Mammary epithelial cell (primary cell): ENCODE measurements at places on chromosomes 12 and 14. TPM values are rescaled to one million over a fixed set of nuclear protein-coding genes. Genes with fewer than 3 reads are reported as not detected.

The NACA gene
- polyA plus RNA-seq, result 545 TPM

The TMCC3 gene
- 9.3 TPM for polyA plus RNA-seq

The TSPAN11 gene
- polyA plus RNA-seq, result 0.06 TPM

The KRT79 gene
- not detected for polyA plus RNA-seq

The DCAF5 gene
- polyA plus RNA-seq, result 35.6 TPM

The PIWIL1 gene
- not detected for polyA plus RNA-seq

The KLRB1 gene
- polyA plus RNA-seq, result not detected

The C12orf56 gene
- polyA plus RNA-seq, result 0.09 TPM

The NXPH4 gene
- 0.51 TPM for polyA plus RNA-seq

The TFCP2 gene
- polyA plus RNA-seq, result 15.0 TPM

The OR4K5 gene
- polyA plus RNA-seq, result not detected

The BDKRB2 gene
- 18.1 TPM for polyA plus RNA-seq
